ENCODE measurements at places on chromosomes 4 and X. TPM values are rescaled to one million over a fixed set of nuclear protein-coding genes. Genes with fewer than 3 reads are reported as not detected.

Gene ELOVL6
- 1.0 TPM for total RNA-seq

Gene CNKSR2
- 0.55 TPM for total RNA-seq

Gene RLIM
- 20.7 TPM for total RNA-seq

Gene AR
- total RNA-seq: 25.2 TPM

Gene MED28
- total RNA-seq: 23.4 TPM

Gene TMPRSS11F
- not detected for total RNA-seq

Gene GAGE1
- total RNA-seq: not detected

Gene RENBP
- total RNA-seq: 8.9 TPM

Gene SSX4
- total RNA-seq: not detected

Gene SHROOM2
- 1.1 TPM for total RNA-seq

Gene CFP
- 2.1 TPM for total RNA-seq

Gene ATP1B4
- total RNA-seq: not detected

Gene RASGEF1B
- total RNA-seq: 2.1 TPM

Gene EREG
- 3.2 TPM for total RNA-seq

Gene BMP15
- total RNA-seq: not detected

Gene PORCN
- 13.2 TPM for total RNA-seq

Gene ADH5
- total RNA-seq: 202 TPM

Gene SMIM10
- 5.3 TPM for total RNA-seq

DNA sequence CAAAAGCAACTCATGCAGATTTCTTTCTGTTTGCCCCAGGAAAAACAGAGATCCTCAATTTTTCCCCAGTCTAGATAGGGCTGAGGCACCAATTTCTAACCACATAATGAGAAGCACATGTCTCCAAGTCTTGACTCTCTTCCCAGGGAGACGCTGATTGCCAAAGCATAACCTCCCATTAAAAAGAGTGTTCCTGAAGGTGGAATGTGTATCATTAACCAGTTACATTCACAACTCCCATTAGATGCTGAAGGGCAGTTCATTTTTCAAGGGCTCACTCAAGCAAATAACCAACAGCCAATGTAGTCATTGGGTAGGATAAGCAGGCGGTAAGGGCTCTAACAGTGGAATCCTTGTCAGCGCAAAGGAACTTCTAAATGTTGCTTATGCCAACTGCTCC lies 27.5 kb downstream of the TMEM47 start:
- no peak for DNase-seq

DNA sequence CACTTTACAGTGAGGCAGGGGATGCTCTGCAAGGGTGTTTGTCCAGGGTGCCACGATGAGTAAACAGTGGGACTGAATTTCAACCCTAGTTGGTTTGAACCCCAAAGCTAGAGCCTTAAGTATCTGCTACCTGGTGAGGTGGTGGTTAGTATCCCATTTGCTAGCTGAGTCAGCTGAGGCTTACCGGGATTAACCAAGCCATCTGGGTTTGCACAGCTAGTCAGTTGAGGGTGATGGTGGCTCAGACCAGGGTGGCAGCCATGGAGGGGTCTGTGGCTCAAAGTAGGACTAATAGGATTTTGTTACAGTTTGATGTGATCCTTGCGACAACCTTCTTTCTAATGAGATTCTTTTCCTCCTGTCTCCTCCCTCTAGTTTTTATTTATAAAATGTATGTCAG lies 1.9 kb downstream of the EVC start:
- no peak for DNase-seq

DNA sequence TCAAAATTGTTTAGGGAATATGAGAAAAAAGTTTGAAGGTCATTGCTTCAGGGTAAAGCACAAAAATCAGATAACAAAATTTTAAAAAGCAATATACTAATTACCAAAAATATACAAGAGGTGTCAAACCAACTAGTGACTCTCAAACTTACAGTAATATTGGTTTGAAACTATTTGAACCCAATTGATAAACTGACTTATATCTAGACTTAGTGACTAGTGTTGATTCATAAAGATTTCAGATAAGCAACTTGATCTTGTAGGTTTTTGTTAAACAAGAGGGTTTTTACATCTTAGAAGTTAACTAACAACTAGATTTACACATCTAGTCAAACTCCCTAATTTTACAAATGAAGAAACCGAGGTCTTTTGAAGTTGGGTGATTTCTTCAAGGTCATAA lies 7.7 kb downstream of the TAB3 start:
- DNase-seq: no peak

DNA sequence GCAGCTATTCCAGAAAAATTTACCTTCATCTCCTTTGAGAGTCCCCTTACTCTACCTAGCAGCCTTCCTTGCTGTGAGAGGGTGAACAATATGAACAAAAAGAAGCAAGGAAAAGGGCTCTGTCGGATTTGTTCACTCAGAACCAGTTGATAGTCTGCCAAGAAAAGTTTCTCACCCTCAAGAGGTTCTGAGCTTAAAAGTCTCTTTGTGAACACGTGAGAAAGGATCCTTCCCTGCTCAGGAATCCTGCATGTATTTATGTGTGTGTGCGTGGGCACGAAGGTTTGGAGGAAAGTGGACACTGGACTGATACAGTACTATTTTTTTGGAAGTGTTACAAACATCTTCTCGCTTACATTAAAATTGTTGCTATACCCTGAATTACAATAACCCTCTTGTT lies 178.6 kb upstream of the JADE1 start:
- DNase-seq: no peak

GRCh38 chr4:127622921-127623796 lies 9.6 kb upstream of the INTU start:
- peak; percentile 52 for DNase-seq

GRCh38 chrX:15336023-15336413 lies 695 bp upstream of the PIGA start:
- no peak for DNase-seq

- no peak for DNase-seq
Observed at GRCh38 chr4:2413821-2414610, 4.4 kb downstream of the ZFYVE28 start.

GRCh38 chrX:72254816-72255215 lies 16.0 kb upstream of the ERCC6L start:
- no peak for DNase-seq

DNA sequence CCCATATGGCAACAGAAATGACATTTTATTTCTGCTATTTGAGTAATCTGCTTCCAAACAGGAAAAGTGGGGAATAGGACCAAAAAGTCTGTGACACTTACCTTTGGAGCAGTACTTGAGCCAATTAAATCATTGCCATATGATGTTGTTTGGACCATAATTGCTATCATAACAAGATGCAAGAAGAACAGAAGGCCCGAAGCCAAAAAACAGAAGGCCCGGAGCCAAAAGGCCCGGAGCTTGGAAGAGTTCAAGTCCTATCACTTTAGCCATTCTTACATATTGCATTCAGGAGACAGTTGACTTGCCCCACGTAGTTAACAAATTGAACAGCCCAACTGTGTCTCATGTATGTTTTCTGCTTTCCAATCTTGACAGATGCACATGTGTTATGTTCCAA lies 285.6 kb downstream of the ARHGAP24 start:
- DNase-seq: peak; percentile 41

GRCh38 chrX:69285881-69286564 lies 120.8 kb upstream of the PJA1 start:
- peak; percentile 84 for DNase-seq

DNA sequence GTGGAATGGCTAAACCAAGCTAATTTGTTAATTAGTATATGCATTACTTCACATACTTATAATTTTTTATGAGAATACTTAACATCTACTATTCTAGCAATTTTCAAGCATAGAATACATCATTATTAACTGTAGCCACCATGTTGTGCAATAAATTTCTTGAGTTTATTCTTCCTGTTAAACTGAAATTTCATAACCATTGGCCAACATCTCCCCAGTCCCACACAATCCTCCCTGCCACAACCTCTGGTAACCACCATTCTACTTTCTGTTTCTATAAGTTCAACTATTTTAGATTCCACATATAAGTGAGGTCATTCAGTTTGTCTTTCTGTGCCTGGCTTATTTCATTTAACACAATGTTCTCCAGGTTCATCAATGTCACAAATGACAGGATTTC lies 208.5 kb downstream of the PPP4R3C start:
- DNase-seq: no peak

GRCh38 chr4:109248322-109248900 lies 54.0 kb downstream of the COL25A1 start:
- DNase-seq: no peak

DNA sequence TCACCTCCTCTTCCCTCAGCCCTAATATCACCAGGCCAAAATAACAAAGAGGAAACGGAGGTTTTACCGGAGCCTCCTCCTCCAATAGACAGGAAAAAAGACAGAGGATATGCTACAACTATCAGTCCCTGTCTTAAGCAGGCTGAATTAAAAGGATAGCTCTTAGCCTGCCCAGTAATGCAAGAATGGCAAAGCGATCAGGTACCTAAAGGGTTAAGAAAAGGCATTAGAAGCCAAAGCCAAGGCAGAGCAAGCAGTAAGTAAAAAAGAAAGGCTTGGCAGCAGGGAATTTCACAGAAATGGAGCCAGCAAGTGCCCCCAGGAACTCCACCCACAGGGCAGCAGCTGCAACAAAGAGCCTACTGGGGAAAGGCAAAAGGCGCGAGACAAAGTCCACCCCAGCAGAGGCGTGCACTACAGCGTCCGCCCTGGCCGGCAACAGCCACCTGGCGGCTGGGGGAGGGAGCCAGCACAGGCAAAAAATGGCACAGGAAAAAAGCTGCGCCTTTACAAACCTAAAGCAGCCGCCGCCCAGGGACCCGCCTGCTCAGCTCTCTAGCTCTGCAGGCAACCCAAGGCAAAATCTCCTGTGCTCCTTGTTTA lies 220.6 kb upstream of the ZC4H2 start:
- DNase-seq: peak; percentile 25

- no peak for DNase-seq
Observed at GRCh38 chr4:27082776-27083175, 222.1 kb downstream of the STIM2 start.

DNA sequence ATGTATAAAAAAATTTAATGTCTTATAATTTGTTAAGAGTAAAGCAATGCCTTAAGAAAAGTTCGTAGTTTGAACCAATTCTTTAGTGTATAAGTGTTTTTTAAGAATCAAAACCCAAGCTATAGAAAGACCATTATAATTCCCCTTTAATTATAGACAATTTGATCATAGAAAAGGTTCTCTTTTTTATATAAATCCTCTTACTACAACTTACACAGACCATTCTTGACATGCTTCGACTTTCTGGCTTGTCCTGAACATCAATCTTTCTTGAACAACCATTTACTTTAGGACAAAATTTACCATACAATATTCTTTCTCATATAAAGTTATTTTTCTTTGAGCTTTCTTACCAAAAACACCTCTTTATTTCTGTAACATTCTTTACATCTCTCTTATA lies 330.5 kb upstream of the SPANXN1 start:
- DNase-seq: no peak

DNA sequence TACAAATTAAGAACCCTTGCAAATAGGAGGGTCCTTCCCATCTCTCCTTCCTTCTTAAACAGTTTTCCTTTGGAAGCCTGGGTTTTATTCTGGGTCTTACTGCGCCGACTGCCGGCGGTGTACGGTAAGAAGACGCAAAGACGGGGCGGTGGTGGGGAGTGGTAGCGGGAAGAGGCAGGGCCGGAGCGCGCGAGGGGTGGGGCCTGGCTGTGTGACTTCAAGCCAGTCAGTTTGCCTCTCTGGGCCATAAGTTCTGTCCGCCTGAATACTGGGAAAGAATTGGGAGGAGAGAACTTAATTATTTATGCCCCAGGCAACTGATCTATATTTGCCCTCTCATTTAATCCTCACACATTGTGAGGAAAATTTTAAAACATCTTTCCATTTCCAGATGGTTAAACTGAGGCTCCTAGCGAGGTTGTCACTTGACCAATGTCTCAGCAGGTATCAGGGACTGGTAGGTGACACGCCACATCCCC lies 726 bp upstream of the KANTR start:
- DNase-seq: peak; percentile 89

- DNase-seq: no peak
Observed at GRCh38 chr4:188767496-188767895, 628.3 kb downstream of the TRIML1 start.

DNA sequence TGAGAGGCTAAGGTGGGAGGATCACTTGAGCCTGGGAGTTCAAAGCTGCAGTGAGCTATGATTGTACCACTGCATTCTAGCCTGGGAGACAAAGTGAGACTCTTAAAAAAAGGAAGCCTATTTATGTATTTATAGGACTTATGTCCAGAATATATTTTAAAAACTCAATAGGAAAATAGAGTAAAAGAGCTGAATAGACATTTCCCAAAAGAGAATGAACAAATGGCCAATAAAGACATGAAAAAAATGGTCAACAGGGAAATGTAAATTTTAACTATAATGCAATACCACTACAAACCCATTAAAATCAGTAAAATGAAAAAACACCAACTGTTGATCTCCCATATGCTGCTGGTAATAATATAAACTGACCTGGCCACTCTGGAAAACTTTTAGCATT lies 115.0 kb downstream of the HUWE1 start:
- no peak for DNase-seq

GRCh38 chrX:155956649-155957048 lies 40.8 kb upstream of the IL9R start:
- no peak for DNase-seq

GRCh38 chrX:3521396-3521795 lies 174.9 kb upstream of the MXRA5 start:
- no peak for DNase-seq

GRCh38 chrX:23548164-23548563 lies 119.1 kb upstream of the PRDX4 start:
- no peak for DNase-seq

- DNase-seq: no peak
Observed at GRCh38 chr4:79603681-79604080, 195.7 kb upstream of the GK2 start.

GRCh38 chr4:23233596-23233995 lies 540.9 kb downstream of the GBA3 start:
- no peak for DNase-seq

- no peak for DNase-seq
Observed at GRCh38 chrX:119398587-119398973, 556 bp upstream of the SLC25A43 start.

DNA sequence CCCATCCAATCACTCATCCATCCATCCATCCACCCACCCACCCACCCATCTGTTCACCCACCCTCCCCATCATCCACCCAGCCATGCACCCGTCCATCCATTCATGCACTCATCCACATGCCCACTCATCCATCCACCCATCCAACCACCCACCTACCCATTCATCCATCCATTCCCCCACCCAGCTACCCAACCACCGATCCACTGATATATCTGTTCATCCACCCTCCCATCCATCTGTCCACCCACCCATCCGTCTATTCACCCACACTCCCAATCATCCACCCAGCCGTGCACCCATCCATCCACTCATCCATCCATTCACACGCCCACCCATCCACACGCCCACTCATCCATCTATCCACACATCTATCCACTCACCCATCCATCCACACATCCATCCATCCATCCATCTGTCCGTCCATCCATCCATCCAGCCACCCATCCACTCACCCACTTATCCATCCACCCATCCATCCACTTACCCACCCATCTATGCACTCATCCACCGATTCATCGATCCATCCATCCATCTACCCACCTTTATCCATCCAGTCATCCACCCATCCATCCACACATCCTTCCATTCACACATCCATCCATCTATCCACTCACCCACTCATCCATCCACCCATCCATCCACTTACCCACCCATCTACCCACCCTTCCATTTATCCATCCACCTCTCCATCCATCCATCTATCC lies 28.4 kb downstream of the ASMTL start:
- peak; percentile 8 for DNase-seq

GRCh38 chr4:11669156-11669555 lies 240.5 kb upstream of the HS3ST1 start:
- no peak for DNase-seq

GRCh38 chr4:70829492-70829891 lies 10.2 kb downstream of the GRSF1 start:
- no peak for DNase-seq

GRCh38 chr4:145278341-145279121 lies 98.1 kb upstream of the OTUD4 start:
- DNase-seq: no peak
